Stimulated activated CD4-positive, alpha-beta T cell treated with anti-CD3 and anti-CD28 coated beads, Interleukin-12 subunit alpha, Interleukin-12 subunit beta, amount 100 ng/mL, for 48 hours (primary cell): ENCODE measurements at places on chromosomes 1 and 21.

- no peak for DNase-seq
Observed at GRCh38 chr1:20928146-20928545, 141.0 kb upstream of the HP1BP3 start.

GRCh38 chr1:41361495-41362356 lies 492 bp downstream of the FOXO6 start:
- DNase-seq = no peak

DNA sequence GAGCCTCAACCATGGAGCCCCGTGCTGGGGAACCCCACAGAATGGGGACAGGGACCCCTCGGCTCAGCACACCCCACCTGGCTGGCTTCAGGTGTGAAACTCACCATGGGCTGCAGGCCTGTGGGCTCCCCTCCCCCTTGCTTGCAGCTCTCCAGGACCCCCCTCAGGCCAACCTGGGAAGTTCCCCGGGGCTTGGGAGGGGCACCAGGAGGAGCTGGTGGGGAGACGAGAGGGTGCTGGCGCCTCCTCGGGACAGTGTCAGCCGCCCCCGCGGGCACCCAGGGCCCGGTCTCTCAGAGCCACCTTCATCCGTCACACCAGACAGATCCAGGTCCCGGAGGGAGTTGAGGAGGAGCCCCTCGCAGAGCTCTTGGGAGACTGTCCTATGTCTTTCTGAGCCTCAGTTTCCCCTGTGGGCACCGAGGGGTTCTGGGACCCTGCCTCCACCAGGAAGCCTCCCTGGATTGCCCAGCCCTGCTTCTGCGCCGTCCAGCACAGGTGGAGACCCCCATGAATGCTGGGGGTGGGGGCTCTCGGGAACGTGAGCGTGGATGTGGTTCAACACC lies 657 bp upstream of the TNFRSF18 start:
- DNase-seq = no peak

DNA sequence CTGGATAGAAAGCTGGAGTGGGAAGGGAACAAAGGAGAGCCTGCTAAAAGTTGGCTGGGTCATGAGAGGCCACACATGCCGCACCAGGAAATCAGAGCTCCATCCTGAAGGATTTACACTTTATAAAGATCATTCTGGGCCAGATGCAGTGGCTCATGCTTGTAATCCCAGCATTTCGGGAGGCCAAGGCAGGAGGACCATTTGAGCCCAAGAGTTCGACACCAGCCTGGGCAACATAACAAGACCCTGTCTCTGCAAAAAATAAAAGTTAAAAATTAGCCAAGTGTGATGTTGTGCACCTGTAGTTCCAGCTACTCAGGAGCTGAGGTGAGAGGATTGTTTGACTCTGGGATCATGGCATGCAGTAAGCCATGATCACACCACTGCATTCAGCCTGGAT lies 28.7 kb upstream of the RASAL2 start:
- no peak for DNase-seq

DNA sequence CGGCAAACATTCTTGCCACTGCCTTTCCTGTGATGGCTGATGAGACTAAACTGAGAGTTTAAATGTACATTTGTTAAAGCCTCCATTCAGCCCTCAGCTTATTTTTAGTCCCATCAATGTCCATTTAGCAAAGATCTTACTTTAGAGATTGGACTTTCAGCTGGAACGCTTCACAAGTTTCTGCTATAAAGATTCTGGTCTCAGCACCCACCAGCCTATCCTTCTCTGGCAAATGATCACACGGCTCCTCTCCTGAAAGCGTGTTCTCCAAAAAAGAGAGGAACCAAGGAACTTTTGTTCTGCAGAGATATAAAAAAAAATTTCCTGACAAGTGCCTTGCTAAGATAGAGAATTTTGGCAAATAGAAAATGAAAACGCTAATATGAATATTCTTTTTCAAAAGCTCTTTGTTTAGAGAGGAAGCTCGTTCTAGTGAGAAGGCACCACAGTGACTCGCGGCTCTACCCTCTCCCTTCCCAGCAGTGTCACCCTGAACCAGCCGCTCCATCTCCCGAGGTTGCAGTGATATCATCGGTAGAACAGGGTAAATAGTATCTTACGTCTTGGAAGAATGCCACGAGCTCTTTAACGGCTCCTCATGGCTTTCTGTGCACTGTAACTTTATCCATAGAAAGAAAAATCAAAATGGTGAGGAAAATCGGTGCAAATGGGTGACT lies 200.2 kb downstream of the APP start:
- DNase-seq = no peak
